GM12892 (cell line): ENCODE measurements at places on chromosomes 4 and X.

DNA sequence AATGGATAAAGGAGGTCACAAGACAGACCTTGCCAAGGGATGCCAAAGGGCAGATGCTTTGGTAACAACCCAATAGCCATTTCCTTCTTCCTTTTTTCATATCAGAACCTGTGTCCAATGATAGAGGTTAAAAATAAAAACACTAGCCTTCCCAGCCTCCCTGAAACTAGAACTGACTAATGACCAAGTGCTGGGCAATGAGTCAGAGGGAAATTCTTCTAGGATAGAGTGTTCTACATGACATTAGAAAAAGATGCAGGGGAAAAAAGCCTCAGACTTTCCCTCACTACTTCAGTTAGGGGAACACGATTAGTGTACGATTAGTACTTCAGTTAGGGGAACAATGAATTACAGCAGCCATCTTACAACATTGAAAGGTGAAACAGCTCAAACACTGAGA, 29.3 kb upstream of the FAM47C start:
- DNase-seq: no peak

DNA sequence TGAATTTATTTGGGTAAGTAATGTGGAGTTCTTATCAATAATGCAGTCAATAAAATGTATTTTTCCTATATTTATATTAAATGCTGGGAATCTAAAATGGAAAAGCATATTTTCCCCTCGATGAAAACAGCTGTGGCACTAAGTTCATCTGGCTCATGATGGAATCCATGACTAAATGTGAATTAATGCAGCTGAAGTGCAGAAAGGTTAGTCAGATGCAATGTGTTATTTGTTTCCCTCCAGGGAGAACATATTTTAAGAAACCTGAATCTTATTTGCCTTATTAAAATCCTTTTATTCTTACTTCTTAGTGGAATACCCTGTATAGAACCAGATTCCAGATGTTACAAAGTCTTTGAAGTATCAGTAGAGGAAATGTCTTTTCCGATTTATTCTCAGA, 247.9 kb downstream of the ARHGAP24 start:
- DNase-seq: no peak

- no peak for DNase-seq
Measured at GRCh38 chr4:72094059-72094797, 62.4 kb downstream of the NPFFR2 start.

DNA sequence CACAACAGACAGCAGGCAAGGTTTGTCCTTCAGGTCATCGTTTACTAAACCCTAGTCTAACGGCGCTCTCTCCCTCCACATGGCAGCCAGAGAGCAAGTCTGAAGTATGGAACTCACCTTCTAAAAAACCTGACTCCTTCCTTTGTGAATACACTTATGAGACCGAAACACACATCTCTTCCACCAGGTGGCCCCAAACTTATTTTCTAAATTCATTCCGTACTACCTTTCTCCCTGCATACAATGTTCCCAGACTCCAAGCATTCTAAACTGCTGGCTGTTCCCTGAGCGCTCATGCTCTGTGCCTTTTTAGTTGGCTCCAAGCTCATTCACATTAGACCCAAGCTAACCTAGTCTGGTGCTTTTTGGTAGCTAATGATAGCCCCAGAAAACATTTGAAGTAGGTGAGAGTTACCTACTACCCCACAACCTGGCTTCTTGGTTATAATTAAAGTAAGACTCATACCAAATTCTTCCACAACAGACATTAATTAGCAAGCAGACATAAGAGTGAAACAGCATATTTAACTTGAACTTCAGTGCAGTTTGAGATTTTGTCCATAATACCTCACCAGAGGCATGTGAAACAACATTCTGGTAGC, 67.6 kb upstream of the DCLK2 start:
- no peak for DNase-seq

DNA sequence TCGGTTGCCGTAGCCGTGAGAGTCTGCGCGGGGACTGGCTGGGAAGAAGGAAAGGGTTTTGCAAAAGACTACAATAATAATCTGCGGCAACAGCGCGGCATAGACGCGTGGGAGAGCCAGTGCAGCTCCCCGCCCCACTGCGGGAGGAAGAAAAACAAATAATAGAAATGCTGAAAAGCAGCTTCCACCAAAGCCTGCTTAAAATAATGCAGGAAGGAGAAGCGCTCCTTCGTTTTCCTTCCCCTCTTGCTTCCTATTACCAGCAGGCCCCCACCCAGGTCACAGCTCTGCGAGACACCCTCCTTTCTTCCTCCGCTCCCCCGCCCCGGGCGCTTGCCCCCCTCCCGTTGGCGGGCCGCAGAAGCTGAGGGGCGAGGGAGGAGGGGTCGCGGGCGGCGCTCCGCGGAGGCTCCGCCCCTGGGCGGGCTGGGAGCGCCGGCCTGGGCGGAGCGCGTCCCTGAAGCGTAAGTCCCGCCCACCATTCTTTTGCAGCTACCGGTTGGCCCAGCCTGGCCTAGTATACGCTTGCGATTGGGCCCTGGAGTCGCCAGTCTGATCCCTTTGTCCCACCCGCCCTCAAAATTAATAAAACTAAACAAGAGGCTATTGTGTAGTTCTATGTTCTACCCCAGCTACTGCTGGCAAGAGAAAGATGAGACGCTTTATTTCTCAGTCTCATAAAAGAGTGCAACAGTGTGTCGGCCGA, 636 bp upstream of the AMOT start:
- DNase-seq: peak; percentile 34

- no peak for DNase-seq
Measured at GRCh38 chr4:7014815-7015214, 28.4 kb upstream of the TADA2B start.

DNA sequence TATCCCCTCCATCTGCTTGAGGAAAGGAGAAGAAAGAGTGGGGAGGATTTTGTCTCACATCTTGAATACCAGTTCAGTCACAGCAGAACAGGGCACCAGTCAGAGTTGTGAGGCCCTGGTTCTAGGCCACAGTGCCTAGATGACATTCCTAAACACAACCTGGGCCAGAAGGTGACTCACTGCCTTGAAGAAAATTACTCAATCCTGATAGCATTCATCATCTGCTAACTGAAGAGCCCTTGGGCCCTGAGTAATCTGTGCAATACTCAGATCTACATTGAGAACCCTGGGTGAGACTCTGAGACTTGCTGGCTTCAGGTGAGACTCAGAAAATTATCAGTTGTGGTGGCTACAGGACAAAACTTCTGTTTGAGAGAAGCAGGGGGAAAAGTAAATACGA, 20.5 kb upstream of the PRR32 start:
- no peak for DNase-seq

- no peak for DNase-seq
Measured at GRCh38 chr4:1536579-1537409, 130.6 kb upstream of the NKX1-1 start.

DNA sequence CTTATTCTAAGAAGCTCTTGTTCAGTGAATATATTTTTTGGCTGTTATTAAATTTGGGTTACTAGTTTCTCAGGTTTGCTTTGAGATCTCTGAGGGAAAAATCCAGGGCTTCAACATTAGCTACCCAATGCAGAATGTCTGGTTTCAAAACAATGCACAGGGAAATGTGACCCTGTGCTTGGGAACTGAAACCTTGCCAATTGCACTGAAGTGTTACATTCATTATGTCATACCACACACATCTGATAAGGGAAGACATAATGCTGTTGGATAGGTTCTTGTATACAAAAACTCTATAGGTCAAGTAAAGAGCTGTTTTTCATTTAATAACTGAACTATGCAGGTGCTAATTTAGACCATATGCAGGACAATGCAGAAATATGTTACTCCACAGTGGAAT, 345.3 kb upstream of the BMP3 start:
- no peak for DNase-seq

GRCh38 chr4:101818362-101818761, 27.8 kb downstream of the BANK1 start:
- DNase-seq: no peak

DNA sequence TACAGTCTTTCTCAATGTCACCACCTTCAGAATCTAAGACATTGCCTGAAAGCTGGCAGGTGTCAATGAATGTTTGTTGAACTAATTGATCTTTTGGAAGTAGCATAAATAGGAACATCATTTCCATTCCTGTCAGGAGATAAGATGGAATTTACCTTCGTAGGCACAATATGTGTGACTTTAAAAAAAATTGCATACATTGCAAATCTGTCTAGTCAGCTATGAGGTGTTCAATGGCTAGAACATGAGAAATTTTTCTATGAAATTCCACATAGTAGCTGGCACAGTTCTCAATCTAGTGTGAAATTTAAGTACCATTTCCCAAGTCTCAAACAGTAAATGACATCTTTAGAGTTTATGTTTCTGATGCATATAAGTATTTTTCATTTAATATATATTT, 10.3 kb downstream of the PAGE2 start:
- DNase-seq: no peak

DNA sequence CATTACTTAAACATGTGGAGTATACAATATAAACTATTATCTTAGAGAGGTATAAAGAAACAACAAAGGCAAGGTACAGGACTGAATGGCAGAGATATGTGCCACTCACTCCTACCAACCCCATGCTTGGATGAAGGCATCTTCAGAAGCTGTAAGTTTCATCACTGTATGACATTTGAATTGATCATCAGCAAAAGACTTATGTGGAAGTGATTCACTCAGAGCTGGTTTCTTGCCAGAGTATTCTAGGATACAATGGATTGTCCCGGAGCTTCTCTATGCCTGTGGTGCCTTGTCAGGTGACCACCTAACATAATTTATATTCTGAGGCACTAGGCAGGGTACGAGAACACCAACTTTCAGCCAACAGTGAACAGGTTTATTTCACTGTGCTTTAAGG, 392.2 kb downstream of the PPP1R2C start:
- no peak for DNase-seq

- no peak for DNase-seq
Measured at GRCh38 chrX:43840265-43840664, 42.0 kb downstream of the MAOB start.

GRCh38 chrX:138011468-138011867, 445.5 kb downstream of the ZIC3 start:
- DNase-seq: no peak

DNA sequence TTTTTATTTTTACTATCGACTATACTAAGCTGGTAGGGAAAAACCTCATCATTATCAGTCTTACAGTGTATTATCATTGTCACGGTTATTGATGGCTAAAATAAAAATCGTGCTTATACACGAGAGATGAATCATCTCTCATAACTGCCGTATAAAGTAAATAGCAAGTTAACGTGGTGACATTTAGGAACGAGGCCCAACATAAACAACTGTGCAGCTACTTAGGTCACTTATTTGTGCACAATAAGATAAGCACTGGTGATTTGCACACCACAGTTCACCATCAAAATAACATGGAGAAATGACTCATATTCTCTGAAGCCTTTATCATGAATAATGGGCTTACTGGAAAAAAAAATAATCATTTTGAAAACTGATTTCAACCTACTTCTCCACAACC, 482.0 kb upstream of the TENM3 start:
- no peak for DNase-seq

GRCh38 chrX:49058794-49059193, at the start of gene CCDC120:
TSS of gene CCDC120 (plus strand) at chrX:49058999. CDS start at chrX:49062042, 3,043 bp downstream.
- DNase-seq: no peak

GRCh38 chr4:118270492-118270891, 82.3 kb downstream of the PRSS12 start:
- no peak for DNase-seq

- no peak for DNase-seq
Measured at GRCh38 chr4:118814891-118815290, 21.0 kb downstream of the SEC24D start.

DNA sequence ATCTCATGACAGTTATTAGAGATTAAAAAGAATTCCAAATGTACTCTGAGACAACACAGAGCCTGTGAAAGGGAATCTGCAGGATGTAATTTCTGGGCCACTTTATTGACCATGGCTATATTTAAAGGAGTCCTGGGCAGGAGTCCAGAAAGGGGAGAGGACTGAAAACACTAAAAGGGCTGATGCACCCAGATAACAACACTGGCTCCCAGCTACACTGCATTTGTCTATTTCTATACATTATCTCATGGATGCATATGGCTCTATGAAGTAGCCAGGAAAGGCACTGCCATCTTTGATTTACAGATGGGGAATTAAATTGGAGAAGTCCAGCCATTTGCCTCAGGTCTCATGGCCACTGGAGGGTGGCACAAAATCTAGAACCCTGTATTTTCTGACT, 56.0 kb downstream of the MED28 start:
- DNase-seq: no peak

DNA sequence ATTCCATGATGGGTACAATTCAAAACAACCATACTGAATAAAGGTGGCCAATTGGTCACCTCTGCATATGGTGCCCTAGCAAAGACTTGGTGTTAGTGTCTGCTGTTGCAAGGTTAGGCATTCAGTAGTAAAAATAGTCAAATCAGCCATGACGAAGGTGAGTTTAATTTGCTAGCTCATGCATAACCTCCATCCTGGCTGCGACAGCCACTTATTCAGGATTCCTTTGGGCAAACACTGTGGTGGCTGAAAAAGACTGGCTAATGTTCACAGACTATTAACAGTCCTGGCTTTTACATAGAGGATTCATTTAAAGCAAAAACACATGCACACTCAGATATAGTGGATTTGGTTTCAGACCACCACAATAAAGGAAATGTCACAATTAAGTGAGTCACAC, 34.8 kb upstream of the MAP9 start:
- DNase-seq: no peak

GRCh38 chrX:17527922-17528321, 152.9 kb downstream of the NHS start:
- DNase-seq: no peak

GRCh38 chr4:102356562-102357202, 11.4 kb upstream of the SLC39A8 start:
- no peak for DNase-seq

DNA sequence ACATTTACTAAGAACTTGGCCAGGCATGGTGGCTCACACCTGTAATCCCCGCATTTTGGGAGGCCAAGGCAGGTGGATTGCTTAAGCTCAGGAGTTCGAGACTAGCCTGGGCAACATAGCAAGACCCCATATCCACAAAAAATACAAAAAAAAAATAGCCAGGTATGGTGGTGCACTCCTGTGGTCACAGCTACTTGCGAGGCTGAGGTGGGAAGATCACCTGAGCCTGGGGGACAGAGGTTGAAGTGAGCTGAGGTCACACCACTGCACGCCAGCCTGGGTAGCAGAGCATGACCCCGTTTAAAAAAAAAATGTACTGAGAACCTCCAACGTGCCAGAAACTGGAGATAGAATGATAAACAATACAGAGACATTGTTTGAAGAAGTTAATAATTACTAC, 8.0 kb downstream of the OPRPN start:
- DNase-seq: no peak

DNA sequence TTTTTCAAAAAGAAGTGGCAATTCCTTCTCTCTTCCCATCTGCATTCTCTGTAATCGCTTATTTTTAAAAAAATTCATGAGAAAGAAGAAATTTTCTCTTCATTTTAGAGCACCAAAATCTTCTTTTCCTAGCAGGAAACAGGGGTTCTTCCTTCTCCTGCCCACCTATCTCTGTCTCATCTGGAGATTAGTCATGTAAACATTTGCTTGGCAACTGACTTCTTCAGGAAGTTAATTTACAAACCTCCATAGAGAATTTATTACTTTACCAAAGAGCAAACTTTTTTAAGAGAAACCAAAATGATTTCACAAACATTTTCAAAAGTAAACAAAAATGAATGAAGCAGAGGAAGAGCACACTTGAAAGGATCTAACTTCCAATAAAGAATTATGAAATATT, 13.5 kb downstream of the TTC29 start:
- no peak for DNase-seq
